ENCODE measurements at places on chromosomes 5 and 9.

GRCh38 chr9:37908283-37908682 lies 4.4 kb upstream of the SLC25A51 start:
- no peak for DNase-seq

DNA sequence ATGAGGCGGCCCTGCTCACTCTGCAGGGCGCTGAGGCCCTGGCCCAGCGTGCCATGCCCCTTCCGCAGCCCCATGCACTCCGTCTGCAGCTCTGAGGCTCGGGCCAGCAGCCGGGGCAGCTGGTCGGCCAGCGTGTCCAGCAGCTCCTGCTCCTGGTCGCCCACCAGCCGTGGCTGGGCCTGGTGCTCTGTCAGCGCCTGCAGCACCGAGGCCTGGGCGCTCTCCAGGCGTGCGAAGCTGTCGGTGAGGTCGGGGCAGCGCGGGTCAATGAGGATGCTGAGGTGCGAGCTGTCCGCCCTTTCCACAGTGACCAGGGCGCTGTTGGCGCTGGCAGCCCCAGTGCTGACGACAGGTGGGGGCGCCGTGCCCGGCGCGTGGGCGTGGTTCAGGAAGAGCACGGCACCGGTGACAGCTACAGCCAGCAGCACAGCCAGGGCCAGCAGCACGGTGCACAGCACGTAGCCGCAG lies 9.4 kb downstream of the FIBCD1 start:
- no peak for DNase-seq

DNA sequence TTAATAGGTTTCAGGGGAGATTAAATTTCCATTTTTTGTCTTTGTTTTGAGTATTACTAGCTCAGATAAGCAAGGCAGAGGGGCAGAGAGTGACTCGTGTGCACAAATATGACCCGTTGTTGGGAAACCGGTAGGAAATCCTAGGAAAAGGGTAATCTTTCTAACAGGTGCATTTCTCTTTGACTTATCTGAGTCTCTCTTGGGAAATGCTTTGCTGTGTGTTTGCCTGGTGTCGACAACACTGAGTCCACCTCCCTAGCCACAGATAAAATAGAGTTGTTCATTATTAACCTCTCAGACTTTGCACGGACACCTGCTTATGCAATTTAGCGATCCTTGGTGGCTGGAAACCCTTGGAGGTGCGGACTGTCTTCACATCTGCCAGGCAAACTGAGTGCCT lies 164.2 kb downstream of the FGF1 start:
- DNase-seq, result no peak

- DNase-seq, result no peak
Observed at GRCh38 chr9:17083258-17083657, 51.6 kb upstream of the CNTLN start.

- DNase-seq, result no peak
Observed at GRCh38 chr9:23555851-23556250, 270.2 kb downstream of the ELAVL2 start.

DNA sequence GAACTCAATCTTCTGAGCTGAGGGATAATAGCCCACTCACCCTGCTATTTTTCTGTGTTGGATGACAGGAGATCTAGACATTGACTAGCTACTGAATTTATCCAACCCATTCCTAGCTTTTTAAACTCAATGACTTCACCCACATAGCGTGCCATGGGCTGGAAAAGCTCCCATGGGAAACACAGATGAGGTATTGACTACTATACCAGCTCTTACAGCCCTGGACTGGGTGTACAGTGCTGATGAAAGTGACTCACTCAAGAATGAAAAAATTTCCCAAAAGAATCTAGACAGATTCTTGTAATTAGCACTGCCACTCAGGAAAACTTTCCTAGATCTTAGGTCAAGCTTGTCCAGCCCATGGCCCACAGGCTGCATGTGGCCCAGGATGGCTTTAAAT lies 72.7 kb upstream of the NREP start:
- no peak for DNase-seq

All from activated T-helper 1 cell treated with anti-CD3 and anti-CD28 coated beads, Interleukin-2, amount 50 U/mL, for 16 hours (primary cell).